ENCODE measurements at places on chromosomes 16 and 17.

GRCh38 chr17:14771543-14771942 lies 470.7 kb downstream of the HS3ST3B1 start:
- no peak for DNase-seq

- DNase-seq: no peak
Measured at GRCh38 chr17:72812823-72813222, 279.7 kb downstream of the SLC39A11 start.

- DNase-seq: no peak
Measured at GRCh38 chr16:79605999-79606398, 5.5 kb upstream of the MAF start.

GRCh38 chr17:7881276-7882054 lies 7.1 kb upstream of the CHD3 start:
- DNase-seq: no peak

GRCh38 chr17:13031718-13032350 lies 14.0 kb upstream of the ELAC2 start:
- DNase-seq: no peak

GRCh38 chr16:82629441-82630027 lies 2.8 kb downstream of the CDH13 start:
- DNase-seq: no peak

GRCh38 chr16:15765116-15765515 lies 91.7 kb downstream of the MYH11 start:
- no peak for DNase-seq
